ENCODE measurements at places on chromosomes 5 and 9. TPM values are rescaled to one million over a fixed set of nuclear protein-coding genes. Genes with fewer than 3 reads are reported as not detected.

GRCh38 chr9:95370064-95370463, 52.6 kb upstream of the FANCC start:
- H3K27ac ChIP-seq = no peak overlapping the region
- DNase-seq = peak; percentile 63
- H3K4me3 ChIP-seq = no peak overlapping the region

DNA sequence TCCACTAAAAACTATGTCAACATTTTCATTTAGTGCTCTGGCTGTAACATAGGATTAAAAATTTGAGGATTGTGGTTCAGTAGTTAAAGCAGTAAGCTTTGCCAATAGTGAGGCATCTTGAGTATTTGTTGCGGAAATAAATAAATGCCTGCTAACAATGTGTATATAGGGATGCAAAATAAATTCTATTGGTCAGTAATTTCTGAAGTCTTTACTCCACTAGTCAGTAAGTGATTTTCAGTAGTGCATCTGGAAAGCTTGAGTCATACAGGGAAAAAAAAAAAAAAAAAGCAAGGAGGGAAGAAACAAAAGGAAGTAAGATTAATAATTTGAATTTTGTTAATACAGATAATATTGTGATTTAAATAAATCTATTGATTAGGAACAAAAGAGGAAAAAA, 21.0 kb downstream of the NIPBL start:
- peak overlapping the region; percentile 71 for H3K27ac ChIP-seq
- H3K36me3 ChIP-seq = peaks cover 8% of the 10 kb centered on the region
- no peak for DNase-seq
- no peak overlapping the region for H3K4me3 ChIP-seq
- peaks cover 36% of the 10 kb centered on the region for H3K4me1 ChIP-seq
- no peaks in the 10 kb centered on the region for H3K27me3 ChIP-seq

DNA sequence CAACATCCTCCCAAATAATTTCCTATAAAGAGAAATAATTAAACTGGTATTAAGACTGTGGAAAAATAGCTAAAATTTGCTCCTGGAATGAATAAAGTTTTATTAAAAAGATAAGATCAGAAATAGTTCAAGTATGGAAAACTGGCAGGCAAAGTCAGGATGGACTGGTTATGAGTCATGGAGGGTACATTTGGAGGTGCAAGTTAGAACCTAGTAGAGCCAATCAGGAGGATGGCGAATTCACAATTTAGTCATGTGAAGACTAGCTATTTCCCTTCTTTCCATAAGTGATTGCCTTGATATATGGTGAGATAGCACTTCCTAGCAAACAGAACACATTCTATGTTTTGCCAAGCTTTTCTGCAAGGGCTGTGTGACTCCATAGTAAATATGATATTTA, 1303.5 kb downstream of the EFNA5 start:
- no peak for DNase-seq
- H3K36me3 ChIP-seq = peaks cover 4% of the 10 kb centered on the region
- no peaks in the 10 kb centered on the region for H3K4me1 ChIP-seq

- no peaks in the 10 kb centered on the region for H3K27me3 ChIP-seq
- H3K4me3 ChIP-seq = no peak overlapping the region
- no peak for DNase-seq
- H3K27ac ChIP-seq = peak overlapping the region; percentile 72
- H3K36me3 ChIP-seq = peaks cover 3% of the 10 kb centered on the region
Measured at GRCh38 chr5:138869763-138870500, 5.2 kb downstream of the LRRTM2 start.

DNA sequence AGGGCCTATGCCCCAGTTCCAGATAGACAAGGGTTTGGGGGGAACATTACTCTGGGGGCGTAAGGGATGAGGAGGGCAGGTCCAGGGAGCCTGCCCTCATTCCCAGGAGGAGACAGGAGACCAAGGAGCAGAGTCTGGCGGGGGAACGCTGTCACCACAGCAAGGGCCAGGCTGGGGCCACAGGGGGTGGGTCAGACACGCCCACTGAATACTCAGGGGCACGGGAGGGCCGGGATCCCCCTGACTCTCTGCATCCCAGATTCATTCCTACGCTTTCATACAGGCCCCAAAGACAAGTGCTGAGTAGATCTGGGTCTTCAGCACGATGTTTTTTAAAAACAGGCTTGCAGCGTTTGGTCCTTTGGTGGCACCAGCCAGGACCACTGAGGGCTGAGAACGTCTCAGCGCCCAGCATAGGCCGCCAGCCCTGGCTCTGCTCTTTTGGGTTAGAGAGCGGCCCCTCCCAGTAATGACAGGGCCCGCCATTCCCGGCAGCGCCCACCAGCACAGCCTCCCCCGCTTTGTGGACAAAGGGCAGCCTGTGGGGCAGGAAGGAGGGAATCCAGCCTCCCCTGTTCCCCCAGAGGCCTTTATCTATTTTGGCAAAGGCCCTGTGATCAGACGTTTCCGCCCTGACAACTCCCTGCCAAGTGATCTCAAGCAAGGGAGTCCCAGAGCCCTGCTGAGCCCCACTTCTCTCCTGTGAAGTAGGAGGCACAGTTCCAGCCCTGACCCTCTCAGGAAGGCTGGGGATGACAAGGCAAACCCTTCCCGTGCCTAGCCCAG, 24.9 kb downstream of the NEK6 start:
- no peak for DNase-seq
- peak overlapping the region; percentile 99 for H3K27ac ChIP-seq
- no peak overlapping the region for H3K4me3 ChIP-seq
- peaks cover 4% of the 10 kb centered on the region for H3K36me3 ChIP-seq
- H3K27me3 ChIP-seq = no peaks in the 10 kb centered on the region
- H3K4me1 ChIP-seq = peaks cover 94% of the 10 kb centered on the region

DNA sequence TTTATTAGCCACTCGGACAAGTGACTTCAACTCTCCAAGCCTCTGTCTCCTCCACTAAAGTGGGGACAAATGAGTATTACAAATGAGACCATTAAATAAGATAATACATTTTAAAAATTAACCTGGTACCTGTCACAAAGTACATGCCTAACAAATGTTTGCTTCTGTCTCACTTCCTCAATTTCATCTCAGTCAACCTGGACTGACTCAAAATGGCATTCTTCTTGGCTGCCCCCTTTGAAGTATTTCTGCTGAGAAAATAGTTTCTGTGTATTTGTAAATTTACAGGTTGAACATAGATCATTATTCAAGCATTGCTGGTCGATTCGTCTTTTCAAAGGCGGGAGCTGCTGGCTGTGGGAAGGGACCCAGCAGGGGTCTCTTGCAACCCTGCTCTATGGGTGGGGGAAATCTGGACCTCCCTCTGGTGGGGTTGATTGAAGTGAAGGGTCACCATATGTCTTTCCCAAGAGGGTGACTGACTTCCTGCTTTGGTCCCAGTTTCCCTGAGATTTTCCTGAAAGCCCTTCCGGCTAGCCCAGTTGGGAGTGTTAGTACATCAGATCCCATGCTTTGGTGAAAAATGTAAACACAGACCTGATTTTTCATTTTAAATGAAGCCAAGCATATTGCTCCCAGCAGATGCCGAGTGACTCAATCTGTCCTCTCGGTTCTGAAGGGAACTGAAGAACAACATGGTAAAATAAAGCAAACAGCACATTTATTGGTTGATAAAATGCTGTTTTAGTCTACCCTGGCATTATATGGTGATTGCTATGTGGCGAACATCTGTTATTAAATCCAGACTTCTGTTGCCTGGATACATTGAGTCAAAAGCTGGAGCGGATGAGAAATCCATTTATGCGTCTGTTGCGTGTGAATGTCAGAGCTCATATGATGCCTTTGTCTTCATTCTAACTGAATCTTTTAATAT, 73.0 kb downstream of the KCNIP1 start:
- no peak overlapping the region for H3K4me3 ChIP-seq
- H3K4me1 ChIP-seq = peaks cover 27% of the 10 kb centered on the region
- peak overlapping the region; percentile 82 for H3K27ac ChIP-seq
- H3K36me3 ChIP-seq = peaks cover 3% of the 10 kb centered on the region

Gene PCDHA1
- total RNA-seq = not detected

GRCh38 chr9:134449180-134449916, 123.1 kb downstream of the RXRA start:
- no peak overlapping the region for H3K4me3 ChIP-seq
- H3K4me1 ChIP-seq = peaks cover 17% of the 10 kb centered on the region
- no peaks in the 10 kb centered on the region for H3K36me3 ChIP-seq
- peak; percentile 97 for DNase-seq
- H3K27me3 ChIP-seq = no peaks in the 10 kb centered on the region

DNA sequence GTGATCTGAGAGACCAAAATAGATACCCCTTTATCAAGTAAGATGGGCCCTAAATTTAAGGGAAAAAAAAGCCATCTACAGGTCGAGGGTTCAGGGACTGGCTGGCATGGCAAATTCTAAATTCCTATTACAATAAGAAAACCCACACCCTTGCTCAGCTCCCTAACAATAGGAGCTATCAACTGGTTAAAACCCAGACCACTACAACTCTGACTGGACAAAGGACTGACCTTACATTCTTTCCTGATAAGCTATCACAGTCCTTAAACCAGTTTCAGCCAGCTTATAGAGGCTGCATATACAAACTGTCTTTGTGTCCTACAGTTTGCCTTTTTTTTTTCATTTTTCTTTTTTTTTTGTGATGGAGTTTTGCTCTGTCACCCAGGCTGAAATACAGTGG, 803.6 kb downstream of the NR2F1-AS1 start:
- H3K4me3 ChIP-seq = no peak overlapping the region
- no peak for DNase-seq
- H3K4me1 ChIP-seq = peaks cover under 1% of the 10 kb centered on the region
- no peak overlapping the region for H3K27ac ChIP-seq
- H3K27me3 ChIP-seq = no peaks in the 10 kb centered on the region
- H3K36me3 ChIP-seq = no peaks in the 10 kb centered on the region

- no peak overlapping the region for H3K27ac ChIP-seq
- no peak for DNase-seq
- no peaks in the 10 kb centered on the region for H3K27me3 ChIP-seq
- no peaks in the 10 kb centered on the region for H3K36me3 ChIP-seq
- H3K4me1 ChIP-seq = peaks cover 14% of the 10 kb centered on the region
- no peak overlapping the region for H3K4me3 ChIP-seq
Measured at GRCh38 chr9:76877961-76878360, 28.0 kb downstream of the PRUNE2 start.

Gene OR2V2
- total RNA-seq = not detected
